Epithelial cell of proximal tubule (primary cell): ENCODE measurements at places on chromosomes 11 and 22. TPM values are rescaled to one million over a fixed set of nuclear protein-coding genes. Genes with fewer than 3 reads are reported as not detected.

The ZBTB16 gene
- total RNA-seq = 0.17 TPM in 1 of 2 replicates, not detected in the other

The UPK3A gene
- 2.0 TPM in 1 of 2 replicates, not detected in the other for total RNA-seq

The ASCL2 gene
- total RNA-seq = 0.12 TPM in 1 of 2 replicates, not detected in the other

The OR10G4 gene
- total RNA-seq = not detected in 2 replicates

The PHETA2 gene
- 10.9 and 11.2 TPM in 2 replicates for total RNA-seq

The THYN1 gene
- 51.6 and 69.2 TPM in 2 replicates for total RNA-seq

The LGALS12 gene
- 0.07 TPM in 1 of 2 replicates, not detected in the other for total RNA-seq

The MYO18B gene
- not detected in 2 replicates for total RNA-seq

The MS4A6E gene
- not detected in 2 replicates for total RNA-seq
